Astrocyte (in vitro differentiated cells and primary cell): ENCODE measurements at places on chromosomes 12 and 14. TPM values are rescaled to one million over a fixed set of nuclear protein-coding genes. Genes with fewer than 3 reads are reported as not detected.
A peak's percentile ranks its signal among the peaks of the same experiment; 100 is the strongest.

DNA sequence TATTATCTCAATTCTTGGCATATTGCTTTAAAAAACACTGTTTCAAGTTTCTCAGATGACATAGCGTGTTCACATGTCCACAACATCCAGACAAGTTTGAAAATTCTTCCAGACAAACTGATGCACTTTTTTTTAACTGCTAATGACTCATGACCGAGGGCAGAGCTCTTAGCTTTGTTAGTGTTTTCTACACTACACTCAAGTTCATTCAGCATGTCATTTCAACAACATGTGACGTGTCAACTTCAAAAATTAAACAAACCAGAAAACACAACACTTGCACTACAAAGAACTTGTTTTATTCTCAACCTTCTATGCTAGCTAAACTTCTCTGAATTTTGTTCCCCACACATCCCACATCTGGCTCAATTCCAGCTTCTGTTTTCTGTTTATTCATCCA, 1186.3 kb upstream of the FLRT2 start:
- H3K36me3 ChIP-seq = no peaks in the 10 kb centered on the region
- peak; percentile 19 for DNase-seq
- H3K4me3 ChIP-seq = no peak overlapping the region
- H3K27me3 ChIP-seq = no peaks in the 10 kb centered on the region
- H3K27ac ChIP-seq = no peak overlapping the region
- H3K4me1 ChIP-seq = no peaks in the 10 kb centered on the region

GRCh38 chr14:23401291-23401690, 6.8 kb downstream of the MYH6 start:
- no peaks in the 10 kb centered on the region for H3K4me1 ChIP-seq
- H3K27me3 ChIP-seq = no peaks in the 10 kb centered on the region
- DNase-seq = no peak

The DAO gene
- not detected in 2 replicates for total RNA-seq

The OAS2 gene
- total RNA-seq = 94.2 and 132 TPM in 2 replicates

The ATXN3 gene
- 19.9 and 24.2 TPM in 2 replicates for total RNA-seq

DNA sequence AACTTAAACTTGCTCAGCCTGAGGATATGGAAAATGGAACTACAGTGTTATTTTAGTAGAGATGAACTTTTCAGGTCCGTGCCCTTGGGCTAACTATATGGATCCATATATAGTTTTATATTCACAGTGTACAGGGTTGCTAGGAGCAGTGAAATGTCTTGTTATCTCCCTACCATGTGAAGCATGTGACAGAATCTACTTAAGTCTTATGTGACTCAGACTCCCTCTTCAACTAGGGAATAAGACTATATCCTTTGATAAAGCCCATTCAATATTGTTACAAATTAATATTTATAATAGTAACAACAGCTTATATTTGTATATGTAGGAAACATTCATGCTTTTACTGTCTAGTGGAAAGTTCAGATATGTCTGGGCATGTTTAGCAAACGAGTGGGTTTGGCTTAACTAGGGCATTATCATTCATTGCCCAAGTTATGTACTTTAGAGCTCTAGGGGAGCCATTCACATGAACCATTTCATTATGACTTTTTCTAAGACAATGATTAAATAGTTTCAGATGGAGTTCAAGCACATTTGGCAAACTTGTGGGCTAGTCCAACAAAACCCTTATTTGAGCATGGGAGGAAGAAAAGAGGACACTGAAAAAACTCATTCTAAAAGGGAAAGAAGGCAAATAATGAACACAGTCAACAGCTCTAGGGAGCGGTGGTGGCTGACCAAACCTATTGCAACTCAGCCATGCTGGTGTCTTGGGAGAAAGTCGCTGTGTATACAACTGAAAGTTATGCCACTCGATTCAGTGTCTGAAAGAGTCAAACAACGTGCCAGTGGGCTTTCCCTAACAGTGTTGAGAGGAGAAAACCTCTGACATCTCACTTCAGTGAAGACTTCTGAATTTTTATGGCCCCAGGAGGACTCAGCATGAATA, 305.9 kb upstream of the G2E3 start:
- no peaks in the 10 kb centered on the region for H3K36me3 ChIP-seq
- no peak overlapping the region for H3K27ac ChIP-seq
- H3K27me3 ChIP-seq = no peaks in the 10 kb centered on the region
- DNase-seq = peak; percentile 41

The ARF3 gene
- total RNA-seq = 209 and 229 TPM in 2 replicates

DNA sequence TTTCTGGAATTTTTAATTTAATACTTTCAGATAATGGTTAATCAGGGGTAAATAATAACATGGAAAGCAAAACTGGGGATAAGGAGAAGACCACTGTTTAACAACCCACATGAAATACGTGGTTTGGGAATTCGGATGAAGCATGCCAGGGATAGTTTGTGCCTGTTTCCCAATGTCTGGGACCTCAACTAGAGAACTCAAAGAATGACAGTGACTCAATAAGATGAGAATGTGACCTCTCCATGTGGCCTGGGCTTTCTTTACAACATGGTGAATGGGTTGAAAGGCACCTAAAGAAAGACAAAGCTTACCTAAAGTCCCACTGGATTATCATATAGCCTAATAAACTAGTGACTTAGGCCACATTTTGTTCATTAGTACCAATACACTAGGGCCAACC, 460.3 kb upstream of the LRFN5 start:
- H3K27me3 ChIP-seq = no peaks in the 10 kb centered on the region
- no peak overlapping the region for H3K4me3 ChIP-seq
- no peak for DNase-seq
- H3K27ac ChIP-seq = no peak overlapping the region
- no peaks in the 10 kb centered on the region for H3K36me3 ChIP-seq

DNA sequence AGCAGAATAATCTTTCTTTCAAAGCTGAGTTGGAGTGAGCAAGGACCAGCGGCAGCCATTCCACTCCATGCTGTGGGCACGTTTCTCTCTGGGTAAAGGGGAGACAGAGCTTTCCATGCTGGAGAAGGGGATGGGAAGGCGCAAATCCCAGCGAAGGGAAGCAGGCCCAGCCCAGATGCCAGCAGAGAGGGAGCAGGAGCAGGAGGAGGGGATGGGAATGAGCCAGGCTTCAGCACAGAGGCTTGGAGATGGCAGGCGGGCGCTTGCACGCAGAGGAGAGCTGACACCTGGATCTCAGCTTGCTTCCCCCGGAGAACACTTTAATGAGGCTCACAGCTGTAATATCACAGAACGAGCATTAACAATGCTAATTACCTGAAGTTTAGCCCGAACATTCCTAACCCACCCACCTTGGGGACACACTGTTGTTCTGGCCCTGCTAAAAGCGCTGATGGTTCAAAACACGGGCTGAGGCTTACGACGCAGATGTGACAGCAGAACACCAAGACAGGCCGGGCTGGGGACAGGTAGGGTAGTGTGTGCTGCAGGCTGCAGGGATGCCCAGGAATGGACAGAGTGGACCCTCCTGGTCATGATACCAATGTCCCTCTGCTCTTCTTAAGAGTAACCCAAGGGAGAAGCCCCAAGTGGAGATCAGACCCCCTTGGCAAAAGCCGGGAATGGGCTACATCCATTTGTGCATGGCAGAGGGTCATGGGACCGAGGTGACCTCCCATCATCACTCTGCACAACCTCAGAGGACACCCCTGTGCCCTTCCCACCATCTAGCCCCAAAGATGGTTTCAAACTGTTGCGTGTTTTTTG, 288.6 kb downstream of the DPF3 start:
- no peak overlapping the region for H3K4me3 ChIP-seq
- H3K27me3 ChIP-seq = no peaks in the 10 kb centered on the region
- H3K36me3 ChIP-seq = no peaks in the 10 kb centered on the region
- peaks cover 38% of the 10 kb centered on the region for H3K4me1 ChIP-seq

DNA sequence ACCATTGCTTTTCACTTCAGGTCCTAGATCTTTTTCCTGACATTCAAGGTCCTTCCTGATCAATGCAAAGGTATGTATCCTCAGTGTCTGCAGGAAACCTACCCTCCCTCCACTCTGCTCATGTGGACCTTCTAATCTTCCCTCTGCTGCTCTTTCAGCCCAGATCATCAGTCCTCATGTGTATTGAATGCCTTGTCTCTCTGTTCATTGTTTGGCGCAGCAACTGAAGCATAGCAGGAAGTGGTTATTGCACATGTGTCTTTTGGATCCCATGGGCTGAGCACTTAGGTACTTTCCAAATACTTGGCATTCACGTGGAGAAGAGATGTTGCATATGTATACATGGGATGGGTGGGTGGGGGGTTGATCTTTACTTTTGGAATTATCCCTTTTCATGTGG, 4.3 kb upstream of the NIN start:
- H3K27me3 ChIP-seq = no peaks in the 10 kb centered on the region
- DNase-seq = peak; percentile 41
- no peak overlapping the region for H3K27ac ChIP-seq

The METTL3 gene
- total RNA-seq = 40.0 and 44.0 TPM in 2 replicates

DNA sequence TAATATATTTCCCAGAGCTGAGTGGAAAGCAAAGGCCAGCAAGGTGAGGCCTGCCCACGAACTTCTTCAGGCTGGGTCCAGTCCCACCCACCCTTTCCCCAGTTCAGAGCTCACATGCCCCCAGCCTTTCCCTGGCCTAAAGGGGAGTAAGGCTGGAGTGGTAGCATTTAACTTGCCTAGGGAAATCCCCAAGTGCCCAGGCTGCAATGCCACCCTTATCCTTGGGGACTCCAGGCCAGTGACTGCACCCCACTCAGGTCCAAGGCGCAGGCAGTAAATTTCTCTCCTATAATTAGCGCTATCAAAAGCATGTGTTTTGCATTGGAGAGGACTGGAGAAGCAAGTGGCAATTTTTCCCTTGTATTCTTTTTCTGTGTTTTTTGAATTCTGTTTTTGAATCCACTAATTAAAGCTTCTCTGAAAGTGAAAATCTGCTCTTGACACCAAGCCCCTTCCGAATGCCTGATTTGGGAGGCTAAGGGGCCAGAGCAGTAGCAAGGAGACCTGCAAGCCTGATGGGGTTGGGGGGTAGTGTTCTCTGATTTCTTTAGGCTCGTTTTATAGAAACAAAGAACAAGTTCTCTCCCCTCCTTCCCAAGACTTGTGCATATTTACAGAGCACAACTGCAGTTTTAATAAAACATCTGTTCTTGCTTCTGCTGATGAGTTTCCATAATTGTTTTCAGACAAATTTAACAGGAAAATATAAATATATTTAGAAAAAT, 3.5 kb upstream of the HOXC6 start:
- no peak for DNase-seq
- H3K4me1 ChIP-seq = no peaks in the 10 kb centered on the region
- peaks cover 92% of the 10 kb centered on the region for H3K27me3 ChIP-seq
- H3K36me3 ChIP-seq = no peaks in the 10 kb centered on the region

The KRT77 gene
- not detected in 2 replicates for total RNA-seq

- H3K4me3 ChIP-seq = no peak overlapping the region
- H3K27ac ChIP-seq = peak overlapping the region; percentile 48
- H3K36me3 ChIP-seq = no peaks in the 10 kb centered on the region
- peaks cover 33% of the 10 kb centered on the region for H3K4me1 ChIP-seq
- DNase-seq = no peak
Observed at GRCh38 chr12:112836736-112837628, 45.4 kb downstream of the RPH3A start.
